IMR-90 (cell line): ENCODE measurements at places on chromosomes 3 and 15. TPM values are rescaled to one million over a fixed set of nuclear protein-coding genes. Genes with fewer than 3 reads are reported as not detected.
A peak's percentile ranks its signal among the peaks of the same experiment; 100 is the strongest.

- no peak overlapping the region for H3K4me3 ChIP-seq
- no peak overlapping the region for H3K27ac ChIP-seq
- no peaks in the 10 kb centered on the region for H3K36me3 ChIP-seq
- H3K27me3 ChIP-seq = no peaks in the 10 kb centered on the region
- no peaks in the 10 kb centered on the region for H3K4me1 ChIP-seq
Observed at GRCh38 chr3:167350245-167350862, 29.7 kb downstream of the ZBBX start.

GRCh38 chr15:101692801-101693598 is 31.3 kb downstream of the TARS3 start:
- H3K27me3 ChIP-seq = no peaks in the 10 kb centered on the region
- peaks cover 2% of the 10 kb centered on the region; the same call in 1 of the 2 replicates for H3K4me1 ChIP-seq
- H3K36me3 ChIP-seq = peaks cover 28% of the 10 kb centered on the region

GRCh38 chr3:71369701-71370391 is 213.7 kb downstream of the FOXP1 start:
- DNase-seq = peak; percentile 43
- H3K27me3 ChIP-seq = no peaks in the 10 kb centered on the region
- no peak overlapping the region for H3K27ac ChIP-seq
- H3K4me1 ChIP-seq = peaks cover 8% of the 10 kb centered on the region; the same call in 1 of the 2 replicates

GRCh38 chr3:160400702-160401150 is 1.3 kb downstream of the SMC4 start:
- no peaks in the 10 kb centered on the region; the same call in 1 of the 2 replicates for H3K36me3 ChIP-seq
- H3K27me3 ChIP-seq = no peaks in the 10 kb centered on the region
- peak overlapping the region; percentile 88 for H3K27ac ChIP-seq
- peak overlapping the region; percentile 60 for H3K4me3 ChIP-seq

DNA sequence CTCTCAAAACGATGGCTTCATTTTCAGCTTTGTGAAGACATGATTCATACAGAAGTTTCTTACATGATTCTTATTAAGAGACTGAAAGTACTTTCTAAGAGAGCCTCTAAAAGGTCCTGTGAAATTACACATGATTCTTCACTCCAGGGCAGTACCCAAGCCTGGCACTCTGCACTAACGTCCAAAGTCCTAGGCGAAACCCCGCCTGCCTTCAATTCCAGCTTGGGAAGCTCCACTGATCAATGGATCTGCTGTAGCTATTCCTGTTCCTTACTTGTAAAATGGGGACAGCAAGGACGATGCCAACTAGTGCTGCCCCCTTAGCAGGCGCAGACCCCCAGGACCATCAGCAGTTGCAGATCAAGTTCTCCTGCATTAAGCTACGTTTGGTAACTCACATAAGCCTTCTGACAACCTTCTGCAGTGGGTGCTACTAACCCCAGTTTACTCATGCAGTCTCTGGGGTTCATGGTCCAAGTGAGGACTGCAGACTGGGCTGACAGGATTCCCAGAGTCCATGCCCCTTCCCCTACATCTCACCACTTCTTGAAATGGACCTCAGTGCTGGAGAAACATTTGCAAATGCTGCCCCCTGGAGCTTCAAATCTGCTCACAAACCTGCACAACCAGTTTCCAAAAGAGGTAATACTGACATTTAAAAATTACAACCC is 10.6 kb downstream of the CHCHD4 start:
- no peaks in the 10 kb centered on the region for H3K27me3 ChIP-seq
- H3K27ac ChIP-seq = no peak overlapping the region
- no peak overlapping the region for H3K4me3 ChIP-seq
- DNase-seq = no peak

Gene NUP210
- total RNA-seq = under 0.01 TPM in 1 of 2 replicates, not detected in the other

Gene LRRC15
- total RNA-seq = 2.5 and 3.3 TPM in 2 replicates

Gene CACNA1D
- total RNA-seq = under 0.01 TPM in 1 of 2 replicates, not detected in the other
